ENCODE measurements at places on chromosomes 2 and 18.

DNA sequence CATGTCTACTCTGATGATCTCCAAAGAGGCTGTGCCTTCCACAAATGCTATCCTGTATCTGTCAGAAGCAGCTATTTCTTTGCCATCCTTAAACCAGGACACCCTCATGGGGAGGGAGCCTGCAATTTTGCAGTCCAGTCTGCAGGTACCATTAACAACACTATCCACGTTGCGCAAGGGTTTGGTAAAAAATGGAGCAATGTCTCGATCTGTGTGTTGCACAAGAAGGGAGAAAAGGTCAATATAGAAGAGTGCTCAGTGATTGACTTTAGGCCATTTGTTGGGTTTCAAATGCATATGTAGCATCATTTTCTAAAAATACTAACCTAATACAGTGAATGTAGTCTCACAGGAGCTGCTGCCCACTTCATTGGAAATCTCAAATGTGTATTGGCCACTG is 74.3 kb downstream of the TTN start:
- no peak for DNase-seq

DNA sequence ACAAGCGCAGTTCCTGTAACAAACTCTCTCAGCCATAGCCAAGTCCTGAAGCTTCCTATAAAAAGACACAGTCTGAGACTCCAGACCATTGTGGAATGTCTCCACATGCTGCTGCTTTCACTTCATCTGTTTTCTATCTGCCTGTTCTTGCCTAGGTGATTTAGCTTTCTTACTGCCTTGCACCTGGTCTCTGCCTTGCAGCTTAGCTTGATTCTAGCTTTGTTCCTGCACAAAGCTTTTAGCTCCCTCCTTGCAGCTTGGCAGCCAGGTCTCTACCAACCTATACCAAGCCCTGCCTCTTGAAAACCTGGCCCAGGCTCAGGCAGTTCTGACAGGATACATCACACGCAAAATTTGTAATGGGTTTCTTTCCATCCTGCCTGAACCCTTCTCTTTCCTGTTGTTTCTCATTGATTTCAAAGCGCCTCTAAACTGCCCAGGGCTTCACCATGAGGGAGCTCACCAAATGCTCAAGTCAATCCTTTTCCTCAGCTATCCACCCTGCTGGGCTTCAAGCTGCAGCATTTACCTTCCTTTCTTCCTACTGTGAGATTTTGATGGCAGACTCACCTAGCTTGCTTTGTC is 941.3 kb upstream of the NXPH2 start:
- DNase-seq, result no peak

- no peak for DNase-seq
These were observed 55.9 kb downstream of the SDC1 start for GRCh38 chr2:20168727-20169696.

DNA sequence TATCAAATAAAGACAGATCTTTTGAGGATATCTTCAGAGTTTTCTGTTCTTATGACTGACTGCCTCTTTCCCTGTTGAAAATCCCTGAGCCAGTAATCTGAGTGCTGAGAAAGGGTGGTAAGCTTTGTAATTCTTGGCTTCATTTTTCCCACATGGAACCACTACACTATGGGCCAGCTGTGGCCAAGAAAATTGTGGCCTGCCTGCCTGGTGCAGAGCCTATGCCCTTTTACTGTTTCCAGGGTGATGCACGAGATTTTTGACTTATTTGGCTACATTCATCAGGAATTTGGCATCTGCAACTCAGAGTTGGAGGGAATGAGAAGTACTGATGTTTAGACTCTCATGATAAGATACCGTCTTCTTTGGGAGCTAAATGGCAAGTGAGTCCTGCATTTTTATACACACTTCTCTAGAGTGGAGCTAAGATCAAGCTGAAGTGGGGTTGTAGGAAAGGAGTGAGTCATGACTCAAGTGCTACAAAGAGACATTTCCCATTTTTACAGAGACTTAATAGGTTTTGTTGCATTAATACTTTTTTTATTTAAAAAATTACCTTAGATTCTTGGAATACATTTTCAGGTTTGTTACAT is 328.2 kb upstream of the CDH7 start:
- no peak for DNase-seq

GRCh38 chr18:69895066-69896047 is 52.3 kb downstream of the CD226 start:
- no peak for DNase-seq

DNA sequence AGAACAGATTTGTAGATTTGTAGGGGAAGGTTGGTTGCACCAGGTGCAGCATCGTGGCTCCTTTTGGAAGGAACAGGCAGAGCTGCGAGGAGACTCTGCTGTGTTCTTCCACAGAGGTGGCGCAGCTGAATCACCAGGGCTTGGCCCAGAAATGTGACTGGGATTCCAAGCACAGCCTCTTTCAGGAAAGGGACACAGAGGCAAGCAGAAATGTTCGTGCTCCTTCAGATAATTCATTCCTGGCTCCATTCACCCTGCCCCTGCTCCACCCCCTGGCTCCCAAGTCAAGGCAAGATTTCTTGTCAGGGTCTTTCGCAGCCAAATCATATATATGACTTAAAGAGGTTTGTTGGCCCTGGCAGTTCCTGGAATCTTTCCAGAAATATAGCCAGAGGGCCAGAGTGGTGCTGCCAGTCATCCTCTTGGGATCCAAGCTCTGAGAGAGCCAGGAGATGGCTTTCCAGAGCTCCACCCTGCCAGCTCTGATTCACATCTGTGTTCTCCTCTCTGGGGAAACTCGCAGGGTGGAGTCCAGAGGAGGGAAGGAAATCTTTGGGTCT is 203.9 kb upstream of the TANK start:
- DNase-seq, result no peak

GRCh38 chr2:40160751-40161218 is 291.1 kb downstream of the SLC8A1 start:
- no peak for DNase-seq

- no peak for DNase-seq
These were observed 38.5 kb downstream of the MREG start for GRCh38 chr2:215974700-215975429.

GRCh38 chr2:238277695-238278094 is 10.7 kb downstream of the PER2 start:
- no peak for DNase-seq

GRCh38 chr2:222451224-222451674 is 26.9 kb downstream of the SGPP2 start:
- no peak for DNase-seq

GRCh38 chr2:72958542-72959385 is 41.4 kb downstream of the EMX1 start:
- no peak for DNase-seq

GRCh38 chr2:85734942-85735608 is 18.7 kb upstream of the ATOH8 start:
- no peak for DNase-seq
